Mucosa of descending colon (tissue), 3 donors: ENCODE measurements at places on chromosomes 16 and 17. TPM values are rescaled to one million over a fixed set of nuclear protein-coding genes. Genes with fewer than 3 reads are reported as not detected.

Gene EPN3
- 40.0 TPM for total RNA-seq

Gene SLC5A11
- 1.3 TPM for total RNA-seq

Gene CD300E
- 0.53 TPM for total RNA-seq

Gene C1QTNF1
- total RNA-seq, result 33.3 TPM

Gene TM4SF5
- 20.7 TPM for total RNA-seq

Gene MAPK7
- total RNA-seq, result 47.5 TPM

Gene SOX15
- total RNA-seq, result 0.38 TPM

Gene TNFSF12
- 69.4 TPM for total RNA-seq

Gene SPN
- total RNA-seq, result 6.0 TPM

Gene HOXB9
- 41.5 TPM for total RNA-seq

Gene CDH5
- total RNA-seq, result 5.5 TPM

Gene MPO
- total RNA-seq, result not detected

Gene GNAO1
- 9.8 TPM for total RNA-seq

Gene PRAC1
- total RNA-seq, result 32.2 TPM

Gene FNDC8
- total RNA-seq, result not detected

Gene MEOX1
- total RNA-seq, result 1.4 TPM

Gene CCDC43
- 14.3 TPM for total RNA-seq

Gene KRT31
- total RNA-seq, result not detected

Gene LASP1
- total RNA-seq, result 163 TPM

Gene MT1G
- total RNA-seq, result 210 TPM

Gene CHAD
- total RNA-seq, result 15.3 TPM

Gene RAMP2
- total RNA-seq, result 5.7 TPM

Gene ACLY
- 80.3 TPM for total RNA-seq

Gene CSH2
- total RNA-seq, result not detected

Gene TAT
- 0.72 TPM for total RNA-seq

Gene SMIM5
- total RNA-seq, result 20.7 TPM

Gene PRDM7
- total RNA-seq, result not detected

Gene TMEM235
- total RNA-seq, result not detected

Gene PIPOX
- total RNA-seq, result 7.4 TPM

Gene TEX19
- total RNA-seq, result not detected

Gene SLC26A11
- 13.8 TPM for total RNA-seq

Gene ABCC1
- total RNA-seq, result 40.0 TPM

Gene TBC1D3C
- 2.3 TPM for total RNA-seq

Gene ARL4D
- 3.2 TPM for total RNA-seq
